Chondrocyte (in vitro differentiated cells): ENCODE measurements at places on chromosomes 6 and 20.

- DNase-seq = no peak
Observed at GRCh38 chr20:18304618-18305017, 16.3 kb downstream of the ZNF133 start.

DNA sequence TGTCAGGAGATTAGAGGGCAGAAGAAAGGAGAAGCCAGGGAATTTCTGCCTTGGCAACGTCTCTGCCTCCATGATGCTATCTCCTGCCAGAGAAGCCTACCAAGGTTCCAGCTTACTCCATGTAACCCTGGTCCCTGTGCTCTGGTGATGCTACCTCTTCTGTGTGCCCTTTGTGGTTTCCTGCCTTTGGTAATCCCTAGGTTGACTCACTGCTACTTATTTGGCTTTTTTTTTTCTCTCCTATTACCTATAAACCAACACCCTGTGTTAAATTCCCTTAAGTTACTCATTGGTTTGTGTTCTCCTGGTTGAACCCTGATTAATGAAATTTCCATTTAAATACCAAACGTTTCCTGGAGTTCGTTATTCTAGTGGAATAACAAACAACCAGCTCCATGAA is 527.8 kb upstream of the FLRT3 start:
- no peak for DNase-seq

GRCh38 chr20:3775457-3776108 is 5.7 kb downstream of the SPEF1 start:
- DNase-seq = no peak

DNA sequence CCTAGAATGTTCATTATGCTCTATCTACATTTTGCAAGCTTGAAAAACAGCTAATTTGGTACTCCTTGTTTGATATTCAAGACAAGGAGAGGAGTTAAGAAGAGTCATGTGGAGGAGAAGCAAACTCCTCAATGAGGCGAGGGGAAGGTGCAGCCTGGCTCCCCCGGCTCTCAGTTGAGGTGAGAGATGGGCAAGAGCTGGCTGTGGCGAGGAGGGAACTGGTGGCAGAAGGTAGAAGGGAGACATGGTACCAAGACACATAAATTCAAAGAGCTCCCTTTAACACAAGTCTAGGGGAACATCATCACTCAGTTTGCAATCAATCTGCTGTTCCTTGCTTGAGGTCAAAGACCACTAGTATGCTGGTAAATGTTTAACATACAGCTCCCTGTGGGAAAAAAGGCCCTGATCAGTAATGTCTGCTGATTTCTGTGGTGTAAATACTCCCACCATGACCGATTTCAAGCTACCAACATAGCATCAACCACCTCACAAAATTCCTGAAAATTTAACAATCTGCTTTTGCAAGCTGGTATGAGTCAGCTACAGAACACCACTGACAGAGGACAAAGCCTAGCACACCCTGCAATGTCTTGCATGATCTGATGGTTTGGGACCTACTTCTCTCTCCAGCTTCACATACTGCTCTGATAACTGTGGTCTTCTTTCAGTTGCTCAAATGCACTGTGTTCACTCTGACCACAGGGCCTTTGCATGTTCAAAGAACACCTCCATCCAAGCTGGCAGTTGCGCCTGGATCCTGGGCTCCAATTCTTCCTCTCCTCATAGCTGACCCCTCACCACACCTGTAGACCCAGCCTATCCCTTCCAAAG is 516.3 kb upstream of the CHD6 start:
- DNase-seq = no peak

- no peak for DNase-seq
Observed at GRCh38 chr6:121531658-121532169, 96.3 kb downstream of the GJA1 start.

DNA sequence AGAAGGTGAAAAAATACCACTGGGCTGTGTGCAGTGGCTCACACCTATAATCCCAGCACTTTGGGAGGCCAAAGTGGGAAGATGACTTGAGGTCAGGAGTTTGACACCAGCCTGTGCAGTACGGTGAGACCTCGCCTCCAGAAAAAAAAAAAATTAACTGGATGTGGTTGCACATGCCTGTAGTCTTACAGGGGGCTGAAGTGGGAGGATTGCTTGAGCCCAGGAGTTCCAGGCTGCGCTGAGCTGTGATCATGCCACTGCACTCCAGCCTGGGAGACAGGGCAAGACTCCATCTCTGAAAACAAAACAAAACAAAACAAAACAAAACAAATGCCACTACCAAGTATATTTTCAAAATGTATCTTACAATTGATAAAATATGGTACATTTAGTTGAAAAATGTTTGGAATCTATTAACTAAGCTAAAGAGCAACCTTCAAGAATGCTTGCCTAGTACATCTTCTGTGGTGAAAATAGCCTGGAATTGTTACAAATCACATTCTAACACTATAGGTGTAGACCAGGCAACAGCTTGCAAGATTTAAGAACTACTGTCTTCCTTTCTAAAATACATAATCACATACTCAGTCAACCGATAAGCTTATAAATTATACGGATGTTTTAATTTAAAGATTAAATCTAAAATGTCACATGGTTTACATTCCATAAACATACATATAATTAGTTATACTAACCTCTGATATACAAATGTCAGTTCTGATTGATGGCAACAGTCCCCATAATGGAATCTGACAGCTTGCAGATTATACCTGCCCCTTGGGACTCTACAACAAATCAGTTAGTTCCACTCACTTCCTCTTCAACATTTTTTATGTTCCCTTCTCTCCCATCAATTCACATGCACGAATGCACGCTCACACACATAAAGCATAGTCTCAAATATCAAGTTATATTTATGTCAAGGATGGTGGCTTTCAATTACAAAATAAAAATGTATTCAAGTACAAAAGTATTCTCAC is 150.8 kb downstream of the ASCC3 start:
- DNase-seq = no peak
